IPS DF 19.7 (cell line): ENCODE measurements at places on chromosomes 5 and 9.

GRCh38 chr5:73438645-73439470, 9.7 kb downstream of the FOXD1 start:
- no peak for DNase-seq

DNA sequence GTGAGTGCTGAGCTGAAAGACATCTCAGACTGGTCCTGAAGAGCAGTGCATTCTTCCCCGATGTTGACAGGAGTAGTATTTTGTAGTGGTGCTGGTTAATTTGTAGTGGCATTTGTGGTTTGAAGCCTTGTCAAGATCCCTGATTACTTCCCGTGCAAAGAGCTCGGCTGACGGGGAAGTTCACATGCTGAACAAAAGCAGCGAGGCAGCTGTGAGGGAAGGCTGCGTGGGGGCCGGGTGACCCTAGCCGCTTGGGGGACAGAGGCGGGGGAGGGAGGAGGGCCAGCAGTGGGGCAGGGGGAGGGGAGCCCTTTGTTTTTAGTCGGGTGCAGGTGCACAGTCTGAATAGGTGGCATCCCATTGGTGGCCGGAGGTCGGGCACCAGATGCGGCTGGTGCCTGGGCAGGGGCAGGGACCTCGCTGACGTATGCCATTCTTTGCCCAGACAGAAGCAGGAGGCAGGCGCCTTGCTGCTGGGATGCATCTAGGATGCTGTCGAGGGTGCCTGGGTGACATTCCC, 64.7 kb downstream of the CRB2 start:
- no peak for DNase-seq

DNA sequence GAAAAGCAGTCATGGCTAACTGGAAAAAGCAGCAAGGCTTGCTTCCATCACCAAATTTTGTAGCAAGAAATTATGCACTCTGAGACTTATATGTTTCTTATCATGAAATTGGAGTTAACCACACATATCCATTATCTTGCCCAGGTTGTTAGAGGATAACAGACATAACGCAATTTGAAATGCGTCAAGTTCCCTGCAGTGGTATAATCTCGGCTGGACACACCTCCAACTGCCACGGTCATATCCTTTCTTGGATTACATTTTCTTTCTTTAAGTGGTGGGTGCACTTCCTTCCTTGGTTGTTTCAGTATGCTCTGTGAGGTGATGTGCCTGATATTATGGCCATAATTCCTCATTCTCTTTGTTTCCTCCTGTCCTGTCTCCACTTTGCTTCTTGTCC, 695.0 kb upstream of the DMAC1 start:
- DNase-seq = no peak

GRCh38 chr5:92969191-92969780, 611.7 kb downstream of the NR2F1-AS1 start:
- no peak for DNase-seq
